CD4-positive, CD25-positive, alpha-beta regulatory T cell (primary cell): ENCODE measurements at places on chromosomes 1 and 21.

GRCh38 chr1:18010408-18010807 lies 97.2 kb upstream of the IGSF21 start:
- H3K36me3 ChIP-seq, result no peaks in the 10 kb centered on the region
- no peak for DNase-seq
- no peak overlapping the region for H3K27ac ChIP-seq
- H3K4me3 ChIP-seq, result no peak overlapping the region
- H3K4me1 ChIP-seq, result no peaks in the 10 kb centered on the region

GRCh38 chr1:192756314-192756713 lies 52.5 kb upstream of the RGS2 start:
- no peak overlapping the region for H3K27ac ChIP-seq
- H3K4me1 ChIP-seq, result no peaks in the 10 kb centered on the region
- H3K4me3 ChIP-seq, result no peak overlapping the region
- H3K27me3 ChIP-seq, result no peaks in the 10 kb centered on the region

DNA sequence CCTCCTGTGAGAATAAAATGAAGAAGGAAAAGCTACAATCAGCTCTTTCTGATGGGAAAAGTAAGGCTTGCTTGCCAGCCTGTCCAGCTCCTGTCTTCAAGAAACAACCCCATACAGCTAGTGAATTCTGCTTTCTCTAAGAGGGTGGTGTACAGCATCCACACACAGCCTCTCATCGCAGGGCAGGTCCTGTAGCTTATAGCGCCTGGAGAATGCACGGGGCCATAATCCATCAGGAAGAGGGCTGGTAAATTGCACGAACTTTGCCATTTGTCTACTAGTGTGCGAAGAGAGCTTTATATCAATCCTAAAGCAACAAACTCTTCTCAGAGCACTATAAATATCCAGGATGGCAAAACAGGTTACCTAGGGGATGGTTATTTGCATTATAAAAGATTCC lies 83.3 kb upstream of the SAMSN1 start:
- no peaks in the 10 kb centered on the region for H3K27me3 ChIP-seq
- H3K4me1 ChIP-seq, result peaks cover 21% of the 10 kb centered on the region
- H3K4me3 ChIP-seq, result peak overlapping the region; percentile 72
- no peaks in the 10 kb centered on the region for H3K36me3 ChIP-seq
- H3K27ac ChIP-seq, result no peak overlapping the region

DNA sequence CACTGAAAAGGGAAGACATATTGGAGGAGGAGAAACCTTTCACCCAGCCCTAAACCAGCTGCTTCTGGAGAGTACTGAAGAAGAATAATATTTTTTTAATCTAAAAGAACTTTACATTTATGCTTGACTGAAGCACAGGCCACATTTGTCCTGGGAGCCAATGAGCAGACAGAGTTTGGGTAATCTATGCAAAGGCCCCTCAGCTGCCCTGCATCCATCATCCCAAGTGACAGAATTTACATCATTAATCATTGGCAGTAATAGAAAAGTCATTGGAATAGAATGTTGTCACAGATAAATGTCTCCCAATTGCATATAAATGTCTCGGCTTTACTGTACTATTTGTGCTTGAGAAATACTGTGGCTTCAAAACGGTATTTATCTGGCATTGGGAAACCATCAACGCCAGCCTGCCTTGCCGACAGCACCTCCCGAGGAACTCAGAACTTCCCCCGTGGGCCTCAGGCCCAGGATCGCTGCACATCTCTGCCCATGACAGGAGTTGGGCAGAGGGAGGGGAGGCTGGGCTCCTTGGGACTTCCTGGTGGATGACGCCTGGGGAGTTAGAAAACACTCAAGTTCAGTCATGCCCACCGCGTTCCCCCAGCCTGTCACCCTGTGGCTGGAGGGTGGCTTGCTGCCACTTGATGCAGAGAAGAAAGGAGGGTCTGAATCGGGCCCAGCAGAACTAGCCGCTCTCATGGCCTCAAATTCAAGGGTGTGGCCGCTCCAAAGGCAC lies 133.1 kb downstream of the CAMTA1 start:
- H3K4me3 ChIP-seq, result no peak overlapping the region
- DNase-seq, result no peak
- no peak overlapping the region for H3K27ac ChIP-seq
- no peaks in the 10 kb centered on the region for H3K27me3 ChIP-seq
- H3K36me3 ChIP-seq, result no peaks in the 10 kb centered on the region

- no peak for DNase-seq
- no peaks in the 10 kb centered on the region for H3K27me3 ChIP-seq
- no peak overlapping the region for H3K27ac ChIP-seq
- no peak overlapping the region for H3K4me3 ChIP-seq
Observed at GRCh38 chr1:186837806-186838205, 9.1 kb downstream of the PLA2G4A start.

DNA sequence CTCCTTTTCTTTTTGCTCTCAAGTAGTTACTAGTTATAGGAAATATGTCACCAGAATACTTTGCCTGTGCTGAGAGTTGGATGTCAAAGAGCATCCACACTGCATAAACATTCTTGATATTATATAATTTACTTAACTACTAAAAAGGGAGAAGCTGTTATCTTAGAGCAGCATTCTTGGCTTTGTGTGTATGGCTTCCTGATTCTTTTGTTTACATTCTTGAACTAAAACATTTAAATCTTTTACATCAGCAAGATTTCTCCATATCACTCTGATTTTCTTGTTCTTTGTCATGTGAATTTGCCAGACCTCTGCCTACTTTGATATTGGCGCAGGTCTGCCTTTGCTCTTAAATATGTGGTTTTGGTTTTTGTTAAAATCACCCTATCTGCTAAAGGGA lies 48.8 kb downstream of the SUCO start:
- no peak overlapping the region for H3K27ac ChIP-seq
- H3K4me3 ChIP-seq, result no peak overlapping the region
- no peaks in the 10 kb centered on the region for H3K4me1 ChIP-seq
- DNase-seq, result peak; percentile 4
- H3K36me3 ChIP-seq, result peaks cover 36% of the 10 kb centered on the region

DNA sequence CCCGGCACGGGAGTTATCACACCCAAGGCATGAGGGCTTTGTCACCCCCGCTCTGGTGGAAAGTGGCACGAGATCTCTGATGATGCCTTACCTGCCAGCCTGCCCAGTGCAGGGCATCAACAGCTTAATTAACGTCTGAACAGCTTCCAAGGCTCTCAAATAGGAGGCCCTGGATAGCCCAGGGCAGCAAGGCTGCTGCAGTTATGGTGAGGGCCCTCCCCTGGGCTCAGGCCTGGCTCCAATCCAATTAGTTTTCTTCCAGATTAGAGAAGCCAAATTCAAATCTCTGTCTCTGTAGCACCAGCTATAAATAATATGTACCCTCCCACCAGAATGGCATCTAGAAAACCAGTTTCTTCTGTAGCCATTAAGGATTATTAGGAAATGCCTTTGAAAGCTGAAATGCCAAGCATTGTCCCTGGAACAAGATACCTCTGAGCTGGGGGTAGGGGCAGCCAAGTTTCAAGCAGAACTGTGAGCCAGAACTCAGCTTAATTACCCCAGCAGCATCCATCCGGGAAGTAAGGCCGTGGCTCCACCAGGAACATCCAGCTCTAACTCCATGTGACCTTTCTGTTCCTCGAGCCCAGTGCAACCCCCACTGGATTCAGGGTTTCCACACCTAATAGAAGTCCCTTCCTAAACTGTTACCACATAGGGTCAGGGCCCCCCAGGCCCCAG lies 12.5 kb downstream of the QSOX1 start:
- no peaks in the 10 kb centered on the region for H3K27me3 ChIP-seq
- no peaks in the 10 kb centered on the region for H3K36me3 ChIP-seq
- no peak overlapping the region for H3K4me3 ChIP-seq
- H3K27ac ChIP-seq, result no peak overlapping the region
- no peaks in the 10 kb centered on the region for H3K4me1 ChIP-seq
- no peak for DNase-seq

DNA sequence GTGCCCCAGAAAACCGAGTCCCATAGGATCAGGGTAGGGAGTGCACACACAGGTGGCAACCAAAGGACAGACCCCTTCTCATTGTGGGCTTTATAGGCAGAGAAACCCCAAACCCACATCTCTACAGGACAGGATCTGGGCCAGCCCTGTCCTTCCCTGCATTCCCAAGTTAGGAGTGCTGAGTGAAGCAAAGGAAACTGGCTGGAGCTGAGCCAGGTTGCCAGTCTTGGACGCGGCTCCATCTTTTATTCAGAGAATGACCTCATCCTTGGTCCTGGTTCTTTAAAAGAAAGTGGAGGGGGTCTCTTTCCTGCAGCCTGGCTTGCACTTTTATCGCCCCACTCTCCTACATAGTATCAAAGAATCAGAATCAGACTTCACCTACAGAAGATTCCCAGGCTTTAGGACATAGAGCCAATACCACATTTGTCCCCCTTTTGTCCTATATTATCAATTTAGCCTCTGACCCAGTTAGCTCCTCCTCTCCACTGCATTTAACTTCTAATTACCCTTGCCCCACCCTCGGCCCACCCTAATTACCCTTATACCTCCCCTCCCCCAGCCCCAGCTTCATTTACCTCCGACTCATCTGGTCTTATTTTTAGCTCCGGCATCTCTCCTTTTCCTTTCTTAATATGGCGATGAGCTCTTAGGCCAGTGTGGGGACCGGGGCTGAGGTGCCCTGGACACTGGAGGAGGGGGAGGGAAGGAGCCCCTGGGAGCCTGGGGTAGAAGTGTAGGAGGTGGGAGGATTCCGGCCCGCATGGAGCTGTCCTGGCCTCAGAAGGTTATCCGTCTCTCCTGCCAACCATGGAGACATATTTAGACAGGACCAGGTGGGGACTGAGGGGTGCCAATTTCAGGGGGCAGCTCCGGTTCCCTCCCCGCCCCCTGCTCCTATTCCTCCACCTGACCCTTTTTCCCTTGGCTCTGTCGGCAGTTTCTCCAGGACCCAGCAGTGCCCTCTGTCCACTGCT lies at the start of gene CASQ1:
CASQ1 (plus strand) TSS at position 927 of the 977 bp plus-strand sequence. CDS start 177 bp downstream, outside the sequence.
- H3K27ac ChIP-seq, result no peak within 1 kb of the TSS
- H3K27me3 ChIP-seq, result no peaks in the 10 kb centered on the region
- H3K4me3 ChIP-seq, result no peak within 1 kb of the TSS
- DNase-seq, result no peak

GRCh38 chr1:114490274-114490693 lies 20.7 kb downstream of the TRIM33 start:
- peak overlapping the region; percentile 9 for H3K4me3 ChIP-seq
- H3K27me3 ChIP-seq, result no peaks in the 10 kb centered on the region
- H3K4me1 ChIP-seq, result no peaks in the 10 kb centered on the region

DNA sequence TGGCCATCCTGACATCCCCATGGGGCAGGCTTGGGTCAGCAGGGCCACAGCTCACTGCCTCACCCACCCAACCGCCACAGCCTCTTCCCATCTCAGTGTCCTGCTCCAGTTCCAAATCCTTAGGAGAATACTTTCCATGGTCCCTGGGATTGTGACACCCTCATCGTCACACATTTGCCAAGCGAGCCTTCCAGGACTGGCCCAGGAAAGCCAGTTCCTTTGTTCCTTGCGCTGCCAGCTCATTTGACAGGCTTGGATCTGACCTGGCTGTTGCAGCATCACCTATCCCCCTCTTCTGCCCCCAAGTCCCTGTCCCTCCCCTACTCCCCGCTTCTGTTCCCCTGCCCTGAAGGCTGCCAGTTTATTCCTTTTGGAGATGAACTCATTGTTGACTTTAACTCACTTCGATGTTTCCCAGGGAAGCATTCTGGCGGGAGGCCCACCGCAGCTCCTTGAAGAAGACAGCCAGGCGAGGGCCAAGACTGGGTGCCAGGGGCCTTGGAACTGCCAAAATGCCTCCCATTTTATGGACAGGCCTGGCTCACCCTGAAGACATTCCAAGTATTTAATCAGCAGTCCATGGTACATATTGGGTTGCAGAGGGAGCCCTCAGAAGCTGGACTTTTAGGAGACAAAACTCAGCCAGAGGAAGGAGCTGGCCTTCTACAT lies 10.2 kb upstream of the GNL2 start:
- H3K27me3 ChIP-seq, result peaks cover 5% of the 10 kb centered on the region
- H3K27ac ChIP-seq, result no peak overlapping the region
- DNase-seq, result no peak
- no peaks in the 10 kb centered on the region for H3K4me1 ChIP-seq
- H3K4me3 ChIP-seq, result no peak overlapping the region

GRCh38 chr21:43287795-43288755 lies 119.3 kb downstream of the CRYAA start:
- no peaks in the 10 kb centered on the region for H3K36me3 ChIP-seq
- no peaks in the 10 kb centered on the region for H3K4me1 ChIP-seq
- H3K27ac ChIP-seq, result no peak overlapping the region
- H3K27me3 ChIP-seq, result no peaks in the 10 kb centered on the region
- H3K4me3 ChIP-seq, result no peak overlapping the region

DNA sequence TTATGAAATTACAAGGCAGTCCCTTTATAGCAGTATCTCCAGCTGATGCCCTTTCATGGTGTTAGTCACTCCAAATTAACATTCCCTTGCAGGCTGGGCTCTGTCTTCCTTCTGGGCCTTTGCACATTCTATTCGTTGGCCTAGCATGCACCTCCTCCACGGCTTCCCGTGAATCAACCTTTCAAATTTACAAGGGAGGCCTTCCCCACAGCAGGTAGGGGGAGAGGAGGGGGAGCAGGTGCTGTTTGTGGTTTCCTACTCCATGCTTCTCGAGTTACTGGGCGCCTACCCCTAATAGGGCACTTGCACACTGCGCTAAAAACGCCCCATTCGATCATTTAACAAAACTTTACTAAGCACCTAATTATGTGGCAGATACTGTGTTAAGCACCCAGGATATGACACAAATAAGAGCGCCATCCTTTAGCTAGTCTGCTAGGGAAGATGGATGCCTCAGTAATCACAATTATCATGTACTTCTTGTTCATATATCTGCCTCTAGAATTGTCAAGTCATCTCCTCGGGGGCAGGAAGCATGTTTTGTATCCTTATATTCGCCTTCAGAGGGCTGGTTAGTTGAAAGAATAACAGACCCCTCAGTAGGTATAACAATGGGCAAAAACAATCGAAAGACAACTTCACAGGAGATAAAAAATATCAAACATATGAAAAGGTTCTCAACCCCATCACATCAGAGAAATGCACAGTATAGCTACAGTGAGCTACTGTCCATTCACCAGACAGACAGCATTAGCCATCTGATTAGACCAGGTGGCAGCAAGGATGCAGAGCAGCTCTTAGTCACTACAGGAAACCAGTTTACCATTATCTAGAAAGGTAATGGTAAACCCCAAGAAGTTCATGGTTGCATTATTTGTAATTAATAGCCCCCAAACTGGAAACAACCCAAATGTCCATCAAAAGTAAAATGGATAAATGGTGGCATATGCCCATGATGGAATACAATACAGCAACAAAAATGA lies 1.7 kb upstream of the ADAR start:
- DNase-seq, result peak; percentile 62
- no peaks in the 10 kb centered on the region for H3K27me3 ChIP-seq
- peaks cover 6% of the 10 kb centered on the region for H3K36me3 ChIP-seq
- peak overlapping the region; percentile 89 for H3K4me3 ChIP-seq
- H3K4me1 ChIP-seq, result peaks cover 50% of the 10 kb centered on the region

GRCh38 chr1:49527606-49528305 lies 496.0 kb downstream of the AGBL4 start:
- no peaks in the 10 kb centered on the region for H3K4me1 ChIP-seq
- no peak overlapping the region for H3K4me3 ChIP-seq
- H3K27me3 ChIP-seq, result no peaks in the 10 kb centered on the region
- no peak overlapping the region for H3K27ac ChIP-seq
- no peak for DNase-seq

GRCh38 chr1:30687886-30688285 lies 35.5 kb downstream of the MATN1 start:
- DNase-seq, result no peak
- peaks cover 10% of the 10 kb centered on the region for H3K27me3 ChIP-seq
